ACHN (cell line): ENCODE measurements at places on chromosomes 11 and 22.

DNA sequence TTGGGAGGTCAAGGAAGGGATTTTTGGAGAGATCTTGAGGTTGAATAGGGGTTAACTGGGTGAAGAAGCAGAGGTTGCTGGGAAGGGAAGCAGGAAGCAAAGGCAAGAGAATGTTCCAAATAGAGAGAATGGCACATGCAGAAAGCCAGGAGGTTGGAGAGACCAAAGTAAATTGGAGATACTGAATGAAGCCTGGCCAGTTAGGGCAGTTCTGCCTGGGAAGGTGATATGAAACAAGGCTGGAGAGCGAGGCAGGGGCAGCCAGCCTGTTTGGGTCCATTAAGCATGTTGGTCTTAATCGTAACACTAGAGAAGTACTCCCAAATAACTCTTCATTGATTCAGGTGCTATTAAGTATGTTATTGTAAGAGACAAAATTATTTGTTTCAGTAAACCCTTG, 48.2 kb downstream of the ZNF143 start:
- DNase-seq, result no peak

- no peak for DNase-seq
Observed at GRCh38 chr11:61281581-61282250, 13.4 kb downstream of the VWCE start.

DNA sequence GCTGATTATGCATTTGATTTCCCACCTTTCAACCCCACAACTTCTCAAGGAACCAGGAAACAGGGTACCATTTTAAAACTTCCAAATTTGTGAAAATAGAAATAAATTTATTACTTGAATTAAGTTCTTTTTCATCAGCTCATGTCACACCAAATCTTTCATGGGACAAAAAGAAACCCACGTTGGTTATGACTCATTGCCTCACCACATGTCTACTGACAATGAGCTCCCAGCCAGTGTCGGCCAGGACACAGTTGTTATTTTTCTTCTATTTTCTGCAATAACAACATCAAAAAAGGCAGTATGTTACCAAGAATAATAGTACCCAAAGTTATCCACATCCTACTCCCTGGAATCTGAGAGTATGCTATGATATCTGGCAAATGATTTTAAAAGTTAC, 17.3 kb downstream of the MS4A6A start:
- DNase-seq, result no peak

DNA sequence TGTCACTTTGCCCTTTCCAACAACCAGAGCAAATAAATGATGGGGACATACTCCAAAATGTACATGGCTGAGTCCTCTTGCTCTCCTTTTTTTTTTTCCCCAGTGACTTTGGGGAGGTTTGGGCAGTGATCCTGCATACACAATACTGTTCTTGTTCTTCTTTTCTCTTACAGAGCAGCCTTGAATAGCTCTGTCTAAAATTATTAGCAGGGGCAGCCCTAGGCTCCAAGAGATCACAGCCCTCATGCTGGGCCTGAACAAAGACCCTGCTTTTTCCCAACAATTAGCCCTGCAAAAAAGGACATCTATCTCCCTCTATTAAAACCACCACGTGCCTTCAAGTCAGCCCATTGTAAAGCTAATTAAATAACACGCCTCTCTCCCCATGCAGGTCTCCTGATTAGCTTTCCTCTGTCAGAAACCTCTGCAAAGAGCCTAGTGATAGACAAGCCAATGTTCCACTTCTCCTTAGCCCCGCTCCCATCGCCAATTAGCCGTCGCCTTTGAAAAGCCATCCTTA, 54.7 kb downstream of the ETS1 start:
- no peak for DNase-seq
